ENCODE measurements at places on chromosomes 7 and 10.

- no peak for DNase-seq
These were observed 57.8 kb upstream of the ANKRD30A start for GRCh38 chr10:37067576-37067975.

GRCh38 chr7:92849322-92849721 is 12.9 kb upstream of the CDK6 start:
- DNase-seq: no peak

DNA sequence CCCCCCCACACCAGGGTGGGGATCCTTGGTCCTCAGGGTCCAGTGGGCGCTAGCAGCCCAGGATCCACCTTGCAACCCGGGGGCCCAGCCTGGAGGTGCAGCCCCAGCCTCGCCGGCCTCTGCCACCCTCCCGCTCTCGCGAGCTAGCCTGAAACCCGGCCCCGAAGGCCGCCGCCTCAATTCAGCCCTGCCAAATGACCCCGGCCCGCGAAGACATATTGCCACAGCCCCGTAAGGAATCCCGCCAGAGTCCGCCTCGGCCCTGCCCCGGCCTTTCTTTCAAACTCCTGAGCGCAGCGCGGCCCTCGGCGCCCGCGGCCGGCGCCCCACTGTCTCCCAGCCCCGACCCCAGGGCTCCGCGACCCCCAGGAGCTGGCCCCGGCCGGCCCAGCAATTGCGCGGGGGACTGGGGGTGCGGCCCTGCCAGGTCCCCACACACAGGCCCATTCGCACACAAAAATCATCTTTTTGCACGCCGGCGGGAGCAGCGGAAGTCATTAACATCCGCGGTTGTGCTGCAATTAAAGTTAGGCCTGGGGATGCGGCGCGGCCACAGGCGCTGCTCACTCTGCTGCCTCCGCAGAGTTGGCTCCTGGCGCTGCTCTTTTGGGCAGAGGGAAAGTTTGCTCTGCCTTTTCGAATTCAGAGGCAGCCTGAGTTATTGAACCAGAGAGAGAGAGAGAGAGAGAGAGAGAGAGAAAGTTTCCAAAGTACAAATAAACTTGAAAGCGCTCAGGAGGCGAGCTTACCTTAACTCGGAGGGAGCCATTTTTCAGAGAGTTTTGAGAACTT is 4.0 kb downstream of the HOXA5 start:
- no peak for DNase-seq

GRCh38 chr10:53699684-53700083 is 927.1 kb upstream of the MBL2 start:
- DNase-seq: no peak

- DNase-seq: no peak
These were observed 35.9 kb downstream of the CCM2 start for GRCh38 chr7:45035893-45036292.

- no peak for DNase-seq
These were observed 4.2 kb downstream of the CLDN12 start for GRCh38 chr7:90407484-90407821.

DNA sequence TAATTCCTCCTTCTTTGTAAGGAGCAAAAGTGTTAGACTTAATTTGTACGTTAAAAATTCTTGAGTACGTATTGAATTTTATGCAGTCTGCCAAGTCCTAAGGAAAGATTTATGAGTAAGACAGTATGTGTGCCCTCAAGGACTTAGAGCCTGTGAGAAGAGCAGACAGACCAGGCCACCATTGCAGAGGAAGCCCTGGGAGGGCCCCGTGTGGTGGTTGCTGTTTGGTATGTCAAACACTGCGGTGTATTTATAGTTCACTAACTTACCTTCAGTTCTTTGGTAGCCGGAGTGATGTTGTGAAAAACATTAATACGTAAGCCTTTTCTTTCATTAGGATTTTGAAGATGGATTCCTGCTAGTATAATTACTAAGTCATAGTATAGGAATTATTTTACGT is 82.9 kb downstream of the GALNT11 start:
- no peak for DNase-seq

- DNase-seq: no peak
These were observed 43.7 kb upstream of the DLD start for GRCh38 chr7:107847168-107847835.

DNA sequence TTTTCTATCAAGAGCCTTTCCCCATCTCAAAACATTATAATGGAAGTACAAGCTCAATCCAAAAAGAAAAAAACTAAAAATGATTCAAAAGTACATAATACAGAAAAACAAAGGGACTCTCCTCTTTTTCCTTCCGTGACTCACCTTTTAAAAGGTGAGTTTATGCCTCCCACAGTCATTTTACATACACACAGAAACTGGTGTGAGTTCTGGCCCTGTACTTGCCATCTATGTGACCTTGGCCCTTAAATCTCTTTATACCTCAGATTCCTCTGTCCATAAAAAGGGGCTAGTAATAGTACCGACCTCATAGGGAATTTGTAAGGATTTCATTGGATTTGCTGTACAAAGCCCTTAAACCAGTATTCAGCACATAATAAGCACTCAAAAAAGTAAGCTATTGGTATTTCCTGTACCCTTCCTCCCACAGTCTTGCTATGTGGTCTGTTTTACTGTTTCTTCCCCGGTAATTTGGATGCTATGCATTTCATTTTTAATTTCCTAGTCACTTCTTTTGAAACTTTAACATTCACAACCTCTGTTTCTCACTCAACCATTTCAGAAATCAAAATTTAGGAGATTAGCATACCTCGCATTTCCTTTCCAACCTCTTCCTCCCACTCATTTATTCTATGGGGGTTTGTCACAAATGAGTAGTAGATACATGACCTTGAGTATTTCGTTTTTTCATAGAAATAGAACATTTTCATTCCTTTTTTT is 39.0 kb downstream of the STK17A start:
- DNase-seq: no peak

DNA sequence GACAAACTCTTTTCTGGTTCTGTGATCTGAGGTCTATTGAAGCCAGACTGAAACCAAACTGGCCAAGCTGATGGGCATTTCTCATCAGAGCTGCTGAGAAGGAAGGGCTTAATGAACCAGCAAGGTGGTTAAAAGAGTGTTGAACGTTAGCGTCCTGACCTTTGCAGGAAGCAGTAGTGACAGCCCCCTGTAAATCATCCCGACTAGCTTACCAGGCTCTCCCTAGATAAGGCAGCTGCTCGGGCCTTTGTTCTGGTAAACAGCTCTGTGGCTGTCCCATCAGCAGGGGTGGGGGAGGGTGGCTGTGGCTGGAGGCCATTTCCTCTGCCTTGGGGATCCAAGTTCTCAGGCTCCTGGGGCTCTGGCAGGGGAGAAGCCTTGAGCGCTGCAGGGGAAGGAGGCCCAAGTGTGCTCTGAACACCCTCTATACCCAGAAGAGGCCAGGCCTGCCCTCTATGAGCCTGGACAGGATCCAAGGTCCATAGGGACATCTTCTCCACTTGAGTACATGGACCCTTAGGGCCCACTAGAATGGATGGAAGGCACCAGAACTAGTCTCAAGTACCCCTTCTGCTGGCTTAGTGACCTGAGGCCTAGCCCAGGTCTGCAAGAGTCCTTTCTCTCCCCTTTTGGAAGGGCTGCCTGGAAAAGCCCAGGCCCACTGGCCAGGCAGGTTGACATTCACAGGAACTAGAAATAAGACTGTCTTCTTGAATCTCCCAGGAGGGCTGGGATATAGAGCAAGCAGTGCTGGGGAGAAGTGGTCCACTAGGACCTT is 134.6 kb downstream of the ARHGAP22 start:
- DNase-seq: no peak

- no peak for DNase-seq
These were observed 545.1 kb upstream of the GALNT17 start for GRCh38 chr7:70586822-70587221.

GRCh38 chr7:122412441-122412840 is 107.9 kb upstream of the FEZF1 start:
- DNase-seq: no peak

GRCh38 chr7:21071561-21072501 is 285.1 kb upstream of the SP8 start:
- no peak for DNase-seq

DNA sequence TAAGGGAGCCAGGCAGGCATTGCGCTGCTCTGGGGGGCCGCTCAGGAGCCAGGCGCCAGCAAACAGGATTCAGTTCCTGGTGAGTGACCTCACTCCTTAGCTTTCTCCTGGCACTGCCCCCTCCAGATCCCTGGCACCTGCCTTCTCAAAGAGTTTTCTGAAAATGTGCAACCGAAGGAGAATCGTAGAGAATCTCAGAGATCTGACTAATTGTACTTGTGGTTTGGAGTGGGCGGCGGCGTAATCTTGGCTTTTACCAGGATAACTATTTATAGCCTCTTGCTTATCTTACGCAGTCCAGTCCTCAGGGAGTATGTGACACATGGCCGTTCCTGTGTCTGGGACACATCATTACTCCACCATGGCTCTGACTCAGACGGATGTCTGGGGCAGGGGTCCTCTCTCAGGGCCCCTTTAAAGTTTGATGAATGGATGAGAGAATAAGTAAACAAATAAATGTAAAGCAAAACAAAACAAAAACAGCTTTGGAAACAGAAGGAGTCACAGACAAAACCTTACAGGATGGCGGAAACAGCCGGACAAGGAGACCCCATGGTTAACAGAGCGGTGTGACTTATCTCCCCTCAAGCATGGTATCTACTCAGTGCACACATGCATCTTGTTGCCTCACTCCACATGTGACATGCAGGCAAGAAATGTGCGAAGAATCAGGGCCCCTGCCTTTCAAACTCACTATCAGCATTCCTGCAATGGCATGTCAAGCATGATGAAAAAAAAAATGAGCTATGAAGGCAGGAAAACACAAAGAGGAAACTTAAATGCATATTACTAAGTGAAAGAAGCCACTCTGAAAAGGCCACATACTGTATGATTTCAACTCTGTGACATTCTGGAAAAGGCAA is 99.7 kb downstream of the TNS3 start:
- DNase-seq: no peak

GRCh38 chr10:65753532-65753931 is 1172.3 kb upstream of the LRRTM3 start:
- no peak for DNase-seq

- no peak for DNase-seq
These were observed 72.0 kb upstream of the KAT6B start for GRCh38 chr10:74754381-74754821.

GRCh38 chr7:120981888-120982615 is 6.5 kb upstream of the CPED1 start:
- DNase-seq: no peak

- DNase-seq: no peak
These were observed 79.6 kb downstream of the RAPGEF5 start for GRCh38 chr7:22277375-22277774.

- DNase-seq: no peak
These were observed 87.0 kb upstream of the GLCCI1 start for GRCh38 chr7:7881581-7881980.

DNA sequence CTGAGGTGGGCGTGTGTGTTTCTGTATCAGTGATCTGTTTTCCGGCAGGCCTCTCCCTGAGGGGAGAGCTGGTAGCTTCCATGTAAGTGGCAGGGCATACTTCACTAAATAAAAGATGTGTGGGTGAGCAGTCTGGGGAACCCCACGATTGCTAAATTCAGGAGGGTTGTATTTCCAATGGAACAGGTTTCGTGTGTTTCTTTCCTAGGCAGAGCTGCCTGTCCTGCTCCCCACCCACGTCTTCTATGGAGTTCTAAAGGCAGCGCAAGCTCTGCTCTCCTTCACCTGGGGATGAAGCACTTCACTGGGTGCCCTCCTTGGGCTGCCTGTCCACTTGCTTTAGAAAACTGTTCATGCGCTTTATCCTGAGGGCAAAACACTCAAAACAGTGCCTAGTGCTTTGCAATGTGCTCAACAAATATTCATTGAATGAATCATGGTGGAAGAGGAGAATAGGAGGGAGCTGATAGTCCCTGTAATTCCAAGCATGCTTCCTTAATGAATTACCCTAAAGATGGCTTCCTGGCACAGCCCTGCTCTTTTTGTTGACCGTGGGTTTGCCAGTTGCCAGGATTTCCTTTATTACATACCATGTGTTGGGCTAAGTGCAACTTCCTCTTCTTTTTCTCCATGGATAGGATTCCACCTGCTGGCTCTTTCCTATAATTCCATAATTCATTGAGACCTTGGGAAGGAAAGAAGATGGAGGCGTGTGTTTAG is 50.6 kb upstream of the SRPK2 start:
- no peak for DNase-seq

GRCh38 chr10:35306852-35307251 is 29.5 kb upstream of the CCNY start:
- DNase-seq: no peak

Data from stimulated activated CD8-positive, alpha-beta memory T cell treated with anti-CD3 and anti-CD28 coated beads, Interleukin-4, amount 100 ng/mL, for 1 hour (primary cell).